ENCODE measurements at places on chromosomes 7 and 10.

GRCh38 chr10:116141855-116142254 is 131.2 kb downstream of the GFRA1 start:
- no peak for DNase-seq

DNA sequence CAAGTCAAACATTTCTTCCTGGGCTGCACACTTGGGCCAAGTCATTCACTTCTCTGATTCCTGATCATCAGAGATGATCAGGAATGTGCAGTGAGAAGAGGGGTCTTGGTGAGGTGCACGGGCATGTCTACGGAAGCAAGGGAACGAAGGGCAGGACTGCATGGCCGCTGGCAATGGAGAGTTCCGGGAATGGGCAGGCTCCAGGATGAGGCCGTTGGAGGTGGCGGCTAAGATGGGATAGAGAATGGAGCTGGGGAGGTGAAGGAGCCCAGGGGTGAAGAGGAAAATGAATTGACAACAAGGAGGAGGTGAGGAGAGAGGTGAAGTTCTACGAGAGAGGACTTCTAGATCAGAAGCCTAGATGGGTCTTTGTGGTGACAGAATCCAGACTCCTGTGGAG is 260.0 kb downstream of the GRID1 start:
- DNase-seq = no peak

GRCh38 chr7:121961089-121961867 is 88.3 kb downstream of the PTPRZ1 start:
- peak; percentile 83 for DNase-seq

DNA sequence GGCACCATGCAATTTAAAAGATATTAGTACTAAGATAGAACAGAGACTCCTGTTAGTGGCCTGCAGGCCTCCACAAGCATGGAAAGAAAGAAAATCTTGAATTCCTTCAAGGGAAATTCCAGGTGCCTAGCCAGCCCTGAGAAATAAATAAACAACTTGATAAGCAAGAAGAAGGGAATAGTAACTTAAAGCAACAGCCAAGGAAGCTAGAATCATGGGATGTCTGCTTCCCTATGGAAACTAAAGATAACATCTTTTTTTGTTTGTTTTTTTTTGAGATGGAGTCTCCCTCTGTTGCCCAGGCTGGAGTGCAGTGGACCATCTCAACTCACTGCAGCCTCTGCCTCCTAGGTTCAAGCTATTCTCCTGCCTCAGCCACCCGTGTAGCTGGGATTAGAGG is 128.6 kb downstream of the SKIDA1 start:
- DNase-seq = no peak

GRCh38 chr7:14303536-14303935 is 314.1 kb upstream of the ETV1 start:
- no peak for DNase-seq

DNA sequence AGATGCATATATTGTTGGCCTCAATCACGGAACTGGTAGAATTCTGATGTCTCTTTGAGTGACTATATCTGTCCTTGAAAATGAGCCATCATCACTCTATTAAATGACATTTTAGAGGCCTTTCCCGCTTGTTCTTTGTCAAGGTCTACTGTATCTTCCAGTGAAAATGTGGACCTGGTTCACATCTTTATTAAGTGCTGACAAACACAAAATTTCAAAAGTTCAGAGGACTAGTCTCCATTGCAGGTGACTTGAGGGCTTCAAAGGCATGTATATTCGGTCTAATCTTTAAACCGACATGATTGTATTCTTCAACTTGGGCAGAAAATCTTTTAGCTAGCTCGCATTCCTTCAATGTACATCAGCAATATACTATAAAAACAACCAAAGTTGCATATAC is 36.6 kb upstream of the VWDE start:
- no peak for DNase-seq

GRCh38 chr7:158633055-158633956 is 45.7 kb upstream of the PTPRN2 start:
- DNase-seq = no peak

DNA sequence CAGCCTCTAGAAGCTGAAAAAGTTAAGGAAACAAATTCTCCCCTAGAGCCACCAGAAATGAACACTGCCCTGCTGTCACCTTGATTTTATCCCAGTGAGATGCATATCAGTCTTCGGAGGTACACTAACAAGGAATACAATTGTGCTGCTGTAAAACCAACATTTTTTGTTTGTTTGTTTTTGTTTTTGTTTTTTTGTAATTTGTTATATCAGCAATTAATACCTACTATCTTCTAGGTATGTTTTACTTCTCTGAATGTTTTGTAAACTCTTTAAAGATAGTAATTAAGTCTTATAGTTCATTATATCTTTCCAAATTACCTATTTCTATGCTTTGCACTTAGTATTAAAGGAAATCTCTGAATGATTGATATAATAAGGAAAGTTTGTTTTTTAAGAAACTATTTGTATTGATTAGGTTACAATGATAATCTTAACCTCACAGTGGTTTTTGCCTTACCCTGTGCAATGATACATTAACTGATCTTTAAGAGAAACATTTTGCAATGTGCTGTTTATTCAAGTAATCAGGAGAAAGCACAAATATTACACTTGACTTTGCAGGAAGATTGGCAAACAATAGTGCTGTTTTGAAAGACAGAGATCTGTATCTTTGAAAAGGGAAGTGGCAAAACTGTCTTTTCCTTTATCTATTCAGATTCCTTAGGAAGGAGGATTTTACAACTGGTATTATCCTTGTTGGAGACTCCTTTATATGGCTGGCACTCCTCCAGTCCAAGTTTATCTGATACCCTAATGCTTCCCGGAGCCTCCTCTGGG is 11.3 kb upstream of the HGF start:
- DNase-seq = no peak

DNA sequence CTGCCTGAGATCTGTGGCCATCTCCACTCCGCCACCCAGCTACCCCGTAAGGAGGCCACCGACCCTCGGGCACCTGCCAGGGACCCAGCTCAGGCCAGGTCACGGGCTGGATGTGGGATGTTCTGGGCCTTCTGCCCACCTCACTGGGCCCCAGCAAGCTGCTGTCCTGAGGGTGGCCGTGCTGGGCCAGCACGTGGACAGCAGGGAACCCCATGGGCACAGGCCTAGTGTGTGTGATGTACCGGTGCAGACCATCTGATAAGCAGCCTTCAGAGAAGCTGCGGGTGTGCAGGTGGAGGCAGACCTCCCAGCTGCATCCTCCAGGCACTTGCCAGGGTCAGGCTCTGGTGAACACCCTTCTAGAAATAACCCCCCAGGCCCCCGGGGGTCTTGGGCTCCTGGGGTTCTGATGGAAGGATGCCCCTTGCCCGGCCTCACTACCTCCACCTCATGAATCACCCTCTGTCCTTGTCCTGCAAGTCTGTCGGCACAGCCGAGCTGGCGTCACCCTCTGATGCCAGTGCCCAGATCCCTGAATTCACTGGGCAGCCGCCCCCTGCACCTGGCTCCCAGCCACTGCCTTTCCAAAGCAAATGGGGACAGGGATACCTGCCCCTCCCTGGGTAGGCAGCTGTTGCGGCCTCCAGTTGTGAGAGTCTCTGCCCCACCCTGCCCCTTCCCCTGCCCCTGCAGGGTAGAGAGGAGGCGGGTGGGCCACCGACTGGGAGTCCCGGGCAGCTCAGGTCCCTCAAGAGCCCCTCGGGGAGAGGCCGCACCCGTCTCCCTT is 139.8 kb downstream of the FAM53B start:
- DNase-seq = no peak

GRCh38 chr7:111010798-111011197 is 80.1 kb upstream of the LRRN3 start:
- no peak for DNase-seq

DNA sequence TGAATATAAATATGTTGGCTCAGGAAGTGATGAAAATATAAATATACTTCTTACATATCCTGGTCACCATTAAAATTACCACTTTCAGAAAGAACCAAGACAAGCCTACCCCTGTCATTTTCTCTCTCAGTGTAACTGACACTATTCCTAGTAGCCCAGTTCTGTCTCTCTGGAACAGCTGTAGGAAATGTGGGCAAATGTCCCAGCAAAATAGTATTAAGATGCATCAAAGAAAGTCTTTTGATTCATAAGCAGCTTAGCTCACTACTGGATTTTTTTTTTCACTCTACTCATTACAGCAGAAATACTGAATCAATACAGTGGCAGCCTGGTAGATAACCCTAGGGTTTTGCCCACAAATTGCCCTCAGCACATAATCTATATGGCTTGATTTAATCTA is 290.9 kb downstream of the DNAJB9 start:
- no peak for DNase-seq

GRCh38 chr10:120424198-120424464 is 32.9 kb upstream of the PLPP4 start:
- DNase-seq = no peak

DNA sequence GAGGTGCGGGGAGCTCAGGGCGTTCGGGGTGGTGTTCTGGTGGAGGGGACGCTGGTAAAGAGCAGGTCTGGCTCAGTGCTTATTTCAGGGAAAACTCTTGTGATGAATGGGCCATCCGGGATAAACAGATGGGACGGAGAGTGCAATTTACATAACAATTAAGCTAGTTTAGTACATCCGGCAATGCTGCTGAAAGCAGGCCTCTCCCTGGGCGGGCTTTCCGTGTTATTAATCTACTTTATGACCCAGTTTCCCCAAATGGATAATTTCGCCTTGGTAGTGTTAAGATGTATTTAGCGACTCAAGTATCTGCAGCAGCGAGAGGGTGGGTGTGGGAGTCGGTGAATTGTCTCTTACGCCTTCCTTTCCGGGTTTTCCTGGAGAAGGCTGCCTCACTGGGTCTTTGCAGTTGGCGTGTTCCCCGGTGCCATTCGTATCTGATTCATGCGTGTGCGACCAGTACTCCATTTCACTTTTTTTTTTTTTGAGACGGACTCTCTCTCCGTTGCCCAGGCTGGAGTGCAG is 25.2 kb downstream of the FOXK1 start:
- DNase-seq = no peak

- DNase-seq = no peak
Measured at GRCh38 chr7:45258533-45259226, 101.1 kb downstream of the RAMP3 start.

- DNase-seq = no peak
Measured at GRCh38 chr10:60374836-60375235, 14.8 kb downstream of the ANK3 start.

Measured in non-pigmented ciliary epithelial cell (primary cell).